ENCODE measurements at places on chromosomes 1 and 21.

DNA sequence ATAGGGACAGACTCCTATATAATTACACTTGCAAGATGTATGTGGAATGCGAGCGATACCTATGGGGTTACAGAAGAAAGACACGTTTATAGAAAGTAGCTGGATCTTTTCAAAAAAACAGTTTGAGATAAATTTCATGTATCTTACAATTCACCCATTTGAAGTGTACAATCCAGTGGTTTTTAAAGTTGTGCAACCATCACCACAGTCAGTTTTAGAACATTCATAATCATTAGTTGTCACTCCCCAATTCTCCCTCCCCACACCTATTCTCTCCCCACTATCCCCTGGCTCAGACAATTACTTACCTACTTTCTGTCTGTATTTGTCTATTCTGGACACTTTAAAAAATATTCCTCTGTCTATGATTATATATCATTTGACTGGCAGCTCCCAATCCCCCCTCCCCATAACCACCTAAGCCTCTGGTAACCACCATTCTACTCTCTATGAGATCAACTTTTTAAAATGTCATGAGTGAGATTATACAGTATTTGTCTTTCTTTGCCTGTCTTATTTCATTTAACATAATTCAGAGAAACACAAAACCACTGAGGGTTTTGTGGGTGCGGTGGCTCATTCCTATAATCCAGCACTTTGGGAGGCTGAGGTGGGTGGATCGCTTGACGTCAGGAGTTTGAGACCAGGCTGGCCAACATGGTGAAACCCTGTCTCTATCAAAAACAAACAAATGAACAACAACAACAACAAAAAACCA, 39.1 kb downstream of the MRPS6 start:
- H3K4me1 ChIP-seq: no peaks in the 10 kb centered on the region
- no peak overlapping the region for H3K27ac ChIP-seq
- no peak overlapping the region for H3K4me3 ChIP-seq
- H3K36me3 ChIP-seq: no peaks in the 10 kb centered on the region
- H3K27me3 ChIP-seq: no peaks in the 10 kb centered on the region
- DNase-seq: no peak

DNA sequence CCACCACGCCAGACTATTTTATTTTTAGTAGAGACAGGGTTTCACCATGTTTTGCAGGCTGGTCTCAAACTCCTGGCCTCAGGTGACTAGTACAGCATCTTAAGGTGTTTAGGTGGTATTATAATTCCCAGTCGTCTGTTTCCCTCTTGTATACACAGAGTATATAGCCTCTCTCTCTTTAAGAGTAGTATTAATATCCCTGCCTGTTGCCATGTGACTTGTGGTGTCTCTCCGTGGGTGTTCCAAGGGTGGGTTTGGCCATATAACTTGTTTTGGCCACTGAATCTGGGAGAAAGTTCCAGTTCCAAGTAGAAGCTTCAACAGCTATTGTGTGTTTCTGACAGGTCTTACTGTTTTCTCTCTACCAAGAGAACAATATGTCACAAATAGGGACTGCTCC, 29.6 kb downstream of the EPS15 start:
- no peaks in the 10 kb centered on the region for H3K27me3 ChIP-seq
- DNase-seq: no peak
- H3K4me3 ChIP-seq: no peak overlapping the region
- H3K36me3 ChIP-seq: no peaks in the 10 kb centered on the region

GRCh38 chr21:36589352-36589971, 109.5 kb upstream of the SIM2 start:
- no peaks in the 10 kb centered on the region for H3K36me3 ChIP-seq
- H3K4me3 ChIP-seq: no peak overlapping the region
- DNase-seq: peak; percentile 83
- no peaks in the 10 kb centered on the region for H3K27me3 ChIP-seq

GRCh38 chr1:33634806-33635205, 162.4 kb downstream of the ZSCAN20 start:
- no peak overlapping the region for H3K4me3 ChIP-seq
- H3K27ac ChIP-seq: no peak overlapping the region
- no peaks in the 10 kb centered on the region for H3K36me3 ChIP-seq
- H3K27me3 ChIP-seq: peaks cover 77% of the 10 kb centered on the region
- peak; percentile 35 for DNase-seq

- no peaks in the 10 kb centered on the region for H3K27me3 ChIP-seq
- peaks cover 6% of the 10 kb centered on the region for H3K4me1 ChIP-seq
- H3K27ac ChIP-seq: no peak overlapping the region
- H3K4me3 ChIP-seq: no peak overlapping the region
- no peak for DNase-seq
Measured at GRCh38 chr1:225545649-225546048, 107.3 kb downstream of the ENAH start.

Measured in MM.1S (cell line).